ENCODE measurements at places on chromosomes 7 and 10. TPM values are rescaled to one million over a fixed set of nuclear protein-coding genes. Genes with fewer than 3 reads are reported as not detected.

The C10orf88 gene
- 4.1 TPM for total RNA-seq

The GPR141 gene
- total RNA-seq: not detected

The ANAPC16 gene
- total RNA-seq: 80.9 TPM

The CPVL gene
- 106 TPM for total RNA-seq

The MMD2 gene
- total RNA-seq: not detected

The FEZF1 gene
- total RNA-seq: 2.3 TPM

The CCSER2 gene
- total RNA-seq: 8.2 TPM

The KDM7A gene
- 0.49 TPM for total RNA-seq

DNA sequence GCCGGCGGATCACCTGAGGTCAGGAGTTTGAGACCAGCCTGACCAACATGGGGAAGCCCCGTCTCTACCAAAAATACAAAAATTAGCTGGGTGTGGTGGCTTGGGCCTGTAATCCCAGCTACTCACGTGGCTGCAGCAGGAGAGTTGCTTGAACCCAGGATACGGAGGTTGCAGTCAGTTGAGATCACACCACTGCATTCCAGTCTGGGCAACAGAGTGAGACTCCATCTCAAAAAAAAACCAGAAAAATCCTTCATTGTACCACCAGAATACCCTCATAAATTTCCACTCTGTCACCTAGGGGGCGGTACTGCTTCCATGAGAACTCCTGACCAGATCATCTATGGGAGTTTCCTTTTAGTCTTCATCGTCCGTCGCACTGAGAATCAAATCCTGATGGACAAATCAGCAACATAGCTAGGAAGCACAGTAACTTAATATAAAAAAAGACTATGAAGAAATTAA is 225.8 kb upstream of the KLF14 start:
- DNase-seq: peak; percentile 89

DNA sequence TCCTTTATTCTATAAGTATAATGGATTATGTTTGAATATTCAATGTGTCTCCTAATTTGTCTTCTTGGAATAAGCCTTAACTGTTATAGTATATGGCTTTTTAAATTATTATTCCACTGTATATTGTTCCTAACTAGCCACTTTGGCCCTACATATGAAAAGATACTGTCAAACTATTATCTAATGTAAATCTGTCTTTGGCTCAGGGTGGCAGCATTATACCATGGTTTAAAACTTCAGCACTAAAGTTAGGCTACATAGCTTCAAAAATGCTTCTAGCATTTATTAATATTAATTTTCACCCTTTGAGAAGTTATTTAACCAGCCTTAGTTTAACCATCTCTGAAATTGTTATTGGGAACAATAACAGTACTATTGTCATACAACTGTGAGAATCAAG is 543.1 kb upstream of the MBL2 start:
- DNase-seq: no peak

DNA sequence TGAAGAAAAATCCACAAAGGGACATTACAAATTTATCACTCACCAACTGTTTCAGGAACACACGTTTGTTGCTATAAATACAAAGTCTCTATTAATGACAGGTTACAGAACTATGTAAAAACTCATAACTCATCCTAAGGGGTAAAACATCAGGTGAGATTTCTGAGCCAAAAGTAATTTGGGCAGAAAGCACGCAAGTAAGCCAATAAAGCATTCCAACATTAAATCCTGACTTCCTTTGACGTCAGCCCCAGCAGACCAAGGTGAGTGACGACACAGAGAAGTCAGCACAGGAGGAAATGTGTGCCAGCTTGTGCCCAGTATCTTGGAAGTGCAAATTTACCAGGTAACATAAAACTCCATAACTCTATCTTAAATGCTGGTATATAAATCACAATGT is 45.7 kb downstream of the IMMP2L start:
- DNase-seq: no peak

- DNase-seq: no peak
Observed at GRCh38 chr10:14656052-14656730, 118.5 kb downstream of the FAM107B start.

DNA sequence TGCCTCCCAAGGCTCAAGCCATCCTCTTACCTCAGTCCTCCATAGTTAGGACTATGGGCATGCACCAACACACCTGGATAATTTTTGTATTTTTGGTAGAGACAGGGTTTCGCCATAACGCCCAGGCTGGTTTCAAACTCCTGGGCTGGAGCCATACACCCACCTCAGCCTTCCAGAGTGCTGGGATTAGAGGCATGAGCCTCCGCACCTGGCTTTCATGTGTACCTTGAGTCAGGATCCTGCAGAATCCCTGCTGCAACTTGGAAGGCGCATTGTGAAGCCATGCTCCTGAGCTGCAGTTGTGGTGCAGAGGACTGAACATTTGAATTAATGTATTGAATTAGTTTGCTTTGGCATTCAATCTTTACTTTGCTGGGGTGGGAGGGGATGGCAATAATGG is 29.4 kb upstream of the NMT2 start:
- no peak for DNase-seq

- no peak for DNase-seq
Observed at GRCh38 chr10:78255214-78255613, 221.6 kb downstream of the RPS24 start.

DNA sequence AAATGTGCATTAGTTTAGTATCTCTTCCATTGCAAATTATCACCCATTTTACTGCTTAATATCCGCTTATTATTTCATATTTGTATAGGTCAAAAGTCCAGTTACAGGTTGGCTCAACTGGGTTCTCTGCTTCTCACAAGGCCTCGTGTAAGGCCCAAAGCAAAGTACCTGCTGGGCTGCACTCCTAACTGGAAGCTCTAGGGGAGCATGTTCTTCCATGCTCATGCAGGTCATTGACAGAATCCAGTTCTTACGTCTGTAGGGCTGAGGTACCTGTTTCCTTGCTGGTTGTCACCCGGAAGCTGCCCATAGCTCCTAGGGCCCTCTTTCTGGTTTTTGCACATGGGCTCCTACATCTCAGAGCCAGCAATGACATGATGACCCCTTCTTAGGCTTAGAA is 79.6 kb downstream of the RAPGEF5 start:
- no peak for DNase-seq

DNA sequence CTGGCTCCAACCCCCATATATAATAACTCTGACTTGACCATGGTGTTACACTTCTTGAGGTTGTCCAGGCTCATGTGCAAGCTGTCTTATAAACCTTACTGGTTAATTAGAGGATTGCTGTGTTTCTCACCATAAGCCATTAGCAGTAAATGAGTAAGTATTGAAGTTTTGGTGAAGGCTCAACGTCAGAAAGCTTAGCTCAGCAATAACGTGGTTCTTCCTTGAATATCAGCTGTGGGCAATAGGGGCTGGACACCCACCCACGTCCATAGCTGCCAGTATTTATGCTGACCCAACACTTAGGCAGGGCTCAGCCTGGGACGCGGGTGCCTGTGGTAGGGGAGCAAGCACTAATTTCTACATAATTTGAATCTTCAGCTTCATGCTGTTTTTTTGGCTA is 134.1 kb downstream of the SH2D4B start:
- no peak for DNase-seq

DNA sequence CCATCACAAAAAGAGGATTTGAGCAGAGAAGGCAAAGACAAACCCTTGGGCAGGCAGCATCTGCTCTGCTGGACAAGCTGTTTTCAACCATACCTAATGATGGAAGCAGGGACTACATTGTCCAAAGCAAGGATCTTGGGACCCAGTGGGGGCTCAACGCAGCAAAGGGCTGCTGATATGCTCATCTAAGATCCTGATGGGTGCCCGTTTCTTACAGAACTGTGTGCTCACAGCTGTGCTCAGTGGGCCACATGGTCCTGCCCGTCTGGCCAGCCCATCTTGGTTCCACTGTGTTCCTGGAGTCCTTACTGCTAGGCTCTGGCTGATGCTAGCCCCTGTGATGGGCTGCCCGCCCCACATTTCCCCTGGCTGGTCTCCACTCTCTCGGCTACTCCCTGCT is 36.1 kb downstream of the GPRIN2 start:
- DNase-seq: no peak

DNA sequence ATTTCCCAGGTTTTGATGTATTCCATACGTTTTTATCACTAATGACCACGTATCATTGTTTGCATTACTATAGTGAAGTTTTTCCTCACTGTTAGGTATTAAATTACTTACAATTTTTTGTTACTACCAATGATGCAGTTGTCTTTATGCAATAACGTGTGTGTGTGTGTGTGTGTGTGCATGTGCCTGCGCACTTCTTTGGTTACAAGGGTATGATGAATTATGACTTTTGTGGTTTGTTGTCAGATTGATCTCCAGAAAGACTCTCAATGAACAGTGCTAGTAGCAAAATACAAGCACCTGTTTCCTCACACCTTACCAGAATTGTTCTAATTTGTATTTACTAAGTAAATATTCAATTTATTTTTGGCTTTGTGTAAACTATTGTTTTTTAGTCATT is 51.5 kb downstream of the MCMBP start:
- DNase-seq: no peak

DNA sequence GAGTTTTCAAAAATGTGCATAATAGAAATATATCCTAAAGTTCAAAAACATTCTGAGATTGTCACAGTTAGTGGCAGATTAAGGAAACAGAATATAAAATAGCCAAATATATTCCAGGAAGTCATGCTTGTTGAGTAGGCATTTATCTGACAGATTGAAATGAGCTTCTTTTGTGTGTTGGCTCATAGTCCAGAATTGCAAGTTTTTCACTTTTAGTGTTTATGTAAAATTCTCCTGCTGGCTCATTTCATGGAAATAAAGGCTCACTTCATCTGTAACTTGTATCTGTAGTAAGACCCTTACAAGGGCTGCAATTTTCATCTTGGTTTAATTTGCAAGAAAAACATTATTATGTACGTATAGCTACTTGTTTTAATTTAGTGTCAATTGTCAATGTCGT is 93.5 kb downstream of the MCU start:
- no peak for DNase-seq
